ENCODE measurements at places on chromosomes 7 and 10.

DNA sequence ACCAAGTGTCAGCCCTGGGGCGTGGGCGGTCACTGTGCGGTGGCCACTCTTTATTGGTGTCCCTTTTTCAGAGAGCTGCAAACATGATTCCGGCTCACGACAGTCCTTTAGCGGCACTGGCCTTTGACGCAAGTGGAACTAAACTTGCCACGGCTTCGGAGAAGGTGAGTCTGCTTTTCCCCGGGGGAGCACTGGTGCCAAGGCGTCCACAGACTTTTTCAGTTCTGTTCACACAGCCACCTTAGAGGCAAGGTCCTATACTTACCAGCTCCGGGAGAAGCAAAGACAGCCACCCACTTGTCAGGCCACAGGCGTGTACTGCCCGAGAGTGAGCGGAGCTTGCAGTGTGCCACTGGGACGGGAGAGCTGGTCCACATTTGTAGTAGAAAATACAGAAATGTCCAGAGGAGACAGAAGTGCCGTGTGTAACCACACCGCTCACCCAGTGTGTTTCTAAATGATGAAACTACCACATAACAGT, 27.9 kb downstream of the WIPI2 start:
- DNase-seq, result no peak

DNA sequence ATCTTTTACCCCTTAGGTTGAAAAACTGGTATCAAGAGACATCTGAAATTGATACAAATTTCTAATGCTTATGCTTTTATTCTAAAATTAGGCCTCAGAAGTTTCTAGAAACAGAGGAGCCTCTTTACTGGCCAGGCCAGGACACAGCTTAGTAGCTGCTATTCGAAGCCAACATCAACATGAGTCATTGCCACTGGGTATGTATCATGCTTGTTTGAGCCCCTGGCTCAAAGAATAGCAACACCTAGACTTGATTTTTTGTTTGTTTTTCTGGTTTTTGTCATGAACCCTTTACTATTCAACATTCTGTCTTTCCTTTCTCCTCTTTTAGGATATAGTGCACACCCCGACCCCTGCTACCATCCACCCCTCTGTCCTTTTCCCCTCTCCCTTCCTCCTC, 90.9 kb upstream of the STK17A start:
- no peak for DNase-seq

- no peak for DNase-seq
These were observed 2.5 kb upstream of the MACC1 start for GRCh38 chr7:20219446-20220292.

DNA sequence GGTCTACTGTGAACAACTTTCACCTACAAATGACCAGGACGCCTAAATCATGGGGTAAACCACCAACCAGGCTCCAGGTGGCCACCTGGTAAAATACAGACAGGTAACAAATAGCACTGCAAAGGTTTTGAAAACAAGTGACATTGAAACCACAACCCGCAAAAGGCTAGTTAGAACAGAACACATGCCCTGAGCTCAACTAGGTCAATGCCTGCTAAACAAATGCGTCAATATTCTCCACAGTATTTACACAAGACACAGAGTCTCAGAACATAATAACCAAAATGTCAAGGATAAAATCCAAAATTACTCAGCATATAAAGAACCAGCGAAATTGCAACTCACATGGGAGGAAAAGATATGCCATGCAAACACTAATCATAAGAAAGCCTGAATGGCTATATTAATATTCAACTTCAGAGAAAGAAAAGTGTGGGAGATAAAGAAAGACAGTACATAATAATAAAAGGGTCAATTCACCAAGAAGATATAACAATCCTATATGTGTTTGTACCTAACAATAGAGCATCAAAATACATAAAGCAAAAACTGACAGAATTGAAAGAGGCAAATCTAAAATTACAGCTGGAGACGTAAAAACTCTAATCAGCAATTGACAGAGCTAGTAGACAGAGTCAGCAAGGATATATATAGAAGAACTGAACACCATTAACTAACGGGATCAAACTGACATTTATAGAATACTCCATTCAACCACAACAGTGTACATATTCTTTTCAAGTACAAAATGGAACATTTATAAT, 47.6 kb downstream of the SMURF1 start:
- DNase-seq, result no peak

DNA sequence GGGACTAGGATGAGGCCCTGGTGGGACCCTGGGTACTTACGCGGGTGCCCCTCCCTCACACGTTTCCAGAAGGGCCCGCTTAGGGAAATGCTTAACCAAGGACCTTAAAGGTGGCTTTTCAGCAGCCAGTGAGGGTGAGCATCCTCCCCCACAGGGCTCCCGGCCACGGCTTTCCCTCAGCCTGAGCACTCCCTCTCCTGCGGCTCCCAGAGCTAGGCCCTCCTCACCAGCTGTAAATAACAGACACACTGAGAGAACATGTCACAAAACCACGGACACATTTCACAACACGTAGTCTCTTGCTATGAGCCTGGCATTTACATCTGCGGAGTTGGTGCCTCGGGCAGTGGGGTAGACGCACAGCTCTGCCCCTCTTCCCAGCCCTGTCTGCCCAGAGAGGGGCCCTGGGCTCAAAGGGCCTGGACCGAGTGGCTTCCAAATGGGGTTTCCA, 25.2 kb downstream of the GRID1 start:
- DNase-seq, result no peak

- no peak for DNase-seq
These were observed 13.8 kb downstream of the MRPL32 start for GRCh38 chr7:42945821-42946626.

DNA sequence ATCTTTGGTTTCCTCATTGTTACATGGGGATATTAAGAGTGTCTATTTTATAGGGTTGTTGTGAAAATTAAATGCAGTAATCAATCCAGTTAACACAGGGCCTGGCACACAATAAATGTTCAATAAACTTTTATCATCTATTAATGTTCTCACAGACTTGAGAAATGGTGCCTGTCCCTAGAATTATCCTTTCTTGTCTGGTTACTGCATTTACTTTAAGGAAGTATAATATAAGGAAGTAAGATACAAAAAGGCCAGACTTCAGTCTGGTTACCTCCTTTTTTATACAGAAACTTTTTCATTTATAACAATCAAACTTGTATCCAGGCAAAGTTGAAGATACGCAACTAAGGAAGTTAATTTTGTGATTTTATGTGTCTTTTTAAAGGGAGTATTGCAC, 117.0 kb downstream of the LHFPL3 start:
- DNase-seq, result no peak

- DNase-seq, result no peak
These were observed 22.2 kb downstream of the TYW1B start for GRCh38 chr7:72805526-72806494.

- DNase-seq, result no peak
These were observed 278.1 kb downstream of the WDR11 start for GRCh38 chr10:121129266-121129665.

- DNase-seq, result no peak
These were observed 87.1 kb downstream of the SAMD9 start for GRCh38 chr7:93030605-93031225.

DNA sequence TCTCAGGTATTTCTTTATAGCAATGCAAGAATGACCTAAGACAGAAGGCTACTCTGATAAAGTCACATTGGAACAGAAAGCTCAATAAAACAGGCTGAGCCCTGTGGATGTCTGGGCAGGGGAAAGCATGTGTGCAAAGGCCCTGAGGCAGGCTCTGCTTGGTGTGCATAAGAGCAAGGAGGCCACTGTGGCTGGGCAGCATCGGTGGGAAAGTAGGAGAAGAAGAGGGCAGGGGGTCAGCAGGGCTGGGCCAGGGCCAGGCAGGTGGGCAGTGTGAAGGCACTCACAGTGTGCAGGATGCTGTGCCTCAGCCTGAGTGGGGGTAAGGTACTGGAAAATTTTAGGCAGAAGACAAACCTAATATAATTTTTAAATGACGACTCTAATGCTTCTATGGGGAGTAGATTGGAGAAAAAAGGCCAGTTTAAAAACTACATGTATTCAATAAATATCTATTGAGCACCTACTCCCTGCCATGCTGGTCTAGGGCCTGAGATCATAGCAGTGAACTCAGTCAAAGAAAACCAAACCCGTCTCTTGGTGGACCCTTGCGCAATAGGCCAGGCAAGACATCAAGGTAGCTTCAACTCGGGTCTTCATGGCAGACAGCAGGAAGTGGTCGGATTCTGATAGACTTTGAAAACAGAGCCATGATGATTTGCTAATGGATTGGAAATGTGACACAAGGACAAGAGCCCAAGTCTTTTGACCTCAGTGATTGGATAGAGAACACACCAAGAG, 572.3 kb downstream of the TCERG1L start:
- no peak for DNase-seq

DNA sequence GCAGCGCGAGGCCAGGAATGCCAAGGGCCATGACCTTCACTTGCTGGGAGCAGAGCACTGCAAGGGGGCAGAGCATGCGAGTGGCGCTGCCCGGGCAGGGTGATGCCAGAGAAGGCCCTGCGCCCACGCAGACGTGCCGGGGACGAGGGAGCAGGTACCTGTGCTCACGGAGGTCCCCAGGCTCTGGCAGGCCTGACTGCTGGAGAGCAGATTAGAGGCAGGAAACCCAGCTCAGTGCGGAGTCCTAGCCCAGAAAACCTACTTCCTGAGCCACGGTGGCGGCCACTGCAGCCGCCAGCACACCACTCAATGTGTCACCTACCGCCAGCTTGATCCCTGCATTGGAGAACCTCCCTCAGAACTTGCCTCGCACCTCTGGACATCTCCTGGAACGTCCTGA, 148.4 kb downstream of the MAD1L1 start:
- DNase-seq, result no peak

DNA sequence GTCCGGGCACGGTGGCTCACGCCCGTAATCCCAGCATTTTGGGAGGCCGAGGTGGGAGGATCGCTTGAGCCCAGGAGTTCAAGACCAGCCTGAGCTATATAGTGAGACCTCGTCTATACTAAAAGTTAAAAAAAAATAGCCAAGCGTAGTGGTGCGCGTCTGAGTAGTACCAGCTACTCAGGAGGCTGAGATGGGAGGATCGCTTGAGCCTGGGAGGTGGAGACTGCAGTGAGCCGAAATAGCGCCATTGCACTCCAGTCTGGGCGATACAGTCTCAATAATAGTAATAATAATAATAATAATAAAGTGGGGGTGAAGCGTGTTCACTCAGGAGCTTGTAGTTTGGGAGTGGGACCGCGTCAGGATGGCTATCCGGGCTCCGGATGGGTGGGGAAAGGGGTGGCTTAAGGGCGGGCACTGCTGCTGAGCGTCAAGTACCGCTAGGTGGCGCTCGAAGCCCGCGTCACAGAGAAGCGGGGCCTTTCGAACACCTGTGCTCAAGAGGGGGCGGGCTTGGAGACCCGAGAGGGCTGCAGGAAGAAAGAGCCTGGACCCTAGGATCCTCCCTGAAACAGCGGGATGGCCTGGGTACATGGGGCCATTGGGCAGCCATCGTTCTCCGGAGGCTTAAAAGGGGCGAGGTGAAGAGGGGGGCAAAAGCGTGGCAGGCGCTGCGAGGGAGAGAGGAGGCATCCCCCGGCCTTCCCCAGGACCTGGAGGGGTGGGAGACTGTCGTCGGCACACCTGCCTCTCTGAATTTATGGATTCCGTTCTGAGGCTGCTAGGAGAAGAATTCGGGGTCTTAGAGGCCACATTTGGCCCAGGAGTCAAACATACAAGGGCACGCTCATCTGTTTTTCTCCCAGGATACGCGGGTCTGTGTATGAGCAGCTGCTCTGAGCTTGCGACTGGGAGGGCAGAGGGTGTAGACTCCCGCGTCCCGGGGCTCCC, 14.5 kb downstream of the LBX1 start:
- no peak for DNase-seq

DNA sequence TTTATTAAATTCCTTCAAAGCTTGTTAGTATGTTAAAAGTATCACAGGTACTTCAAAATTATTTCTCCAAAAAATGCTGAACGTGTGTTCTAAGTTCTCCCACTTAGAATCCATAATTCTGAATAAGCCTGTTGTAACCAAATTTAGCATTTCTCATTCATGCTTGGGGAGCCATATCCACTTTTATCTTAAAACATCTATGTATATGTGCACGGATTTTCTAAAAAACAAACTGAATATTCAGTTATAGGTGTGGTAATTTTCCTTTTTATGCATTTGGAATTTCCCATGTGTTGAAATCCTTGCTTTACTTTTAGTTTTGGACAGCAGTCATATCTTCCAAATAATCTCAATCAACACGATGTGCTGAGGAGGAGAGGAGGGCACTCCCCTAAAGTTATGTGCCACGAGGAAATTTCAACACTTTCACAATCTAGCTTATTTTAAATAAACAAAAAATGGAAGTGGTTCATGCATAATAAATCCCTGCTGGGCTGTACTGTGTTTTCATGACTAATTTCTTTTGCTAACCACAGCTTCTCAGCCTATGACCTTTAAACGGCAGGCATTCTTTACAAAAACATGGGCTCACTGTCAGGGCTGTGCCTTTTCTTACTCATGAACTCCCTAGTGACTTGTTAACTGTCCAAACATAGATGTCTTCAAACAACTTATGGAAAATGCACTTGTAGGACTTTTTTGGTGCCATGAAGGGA, 380.3 kb upstream of the SEMA3C start:
- no peak for DNase-seq

DNA sequence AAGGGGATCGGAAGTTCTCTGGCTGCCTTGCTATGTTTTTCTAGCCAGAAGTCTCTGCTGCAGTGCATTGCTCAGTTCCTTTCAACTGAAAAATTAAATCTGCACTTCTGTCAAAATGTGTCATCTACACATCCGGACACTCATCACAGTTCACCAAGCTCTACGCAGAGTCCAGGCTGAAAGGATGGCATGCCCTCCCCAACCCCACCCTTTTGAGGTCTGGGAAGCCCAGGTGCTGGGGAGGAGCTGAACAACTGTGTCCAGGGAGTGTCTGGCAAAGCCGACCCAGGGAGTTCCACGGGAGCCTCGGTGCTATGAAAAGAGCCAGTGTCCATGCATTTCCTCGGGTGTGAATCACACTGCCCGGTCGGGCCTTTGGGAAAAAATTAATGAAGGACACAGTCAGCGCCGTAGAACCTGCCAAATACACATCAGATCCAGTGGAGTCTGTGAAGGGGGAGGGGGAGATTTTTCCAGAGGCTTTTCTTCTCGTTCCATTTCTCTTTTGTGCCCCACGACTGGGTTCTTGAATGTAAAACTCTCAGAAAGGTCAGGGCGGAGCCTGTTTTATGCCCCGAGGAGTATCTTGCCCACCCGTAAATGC, 757 bp upstream of the PALS2 start:
- no peak for DNase-seq

- DNase-seq, result no peak
These were observed 33.8 kb downstream of the PFKFB3 start for GRCh38 chr10:6236349-6237198.

- DNase-seq, result no peak
These were observed 236.6 kb downstream of the CDK14 start for GRCh38 chr7:90832726-90833125.

DNA sequence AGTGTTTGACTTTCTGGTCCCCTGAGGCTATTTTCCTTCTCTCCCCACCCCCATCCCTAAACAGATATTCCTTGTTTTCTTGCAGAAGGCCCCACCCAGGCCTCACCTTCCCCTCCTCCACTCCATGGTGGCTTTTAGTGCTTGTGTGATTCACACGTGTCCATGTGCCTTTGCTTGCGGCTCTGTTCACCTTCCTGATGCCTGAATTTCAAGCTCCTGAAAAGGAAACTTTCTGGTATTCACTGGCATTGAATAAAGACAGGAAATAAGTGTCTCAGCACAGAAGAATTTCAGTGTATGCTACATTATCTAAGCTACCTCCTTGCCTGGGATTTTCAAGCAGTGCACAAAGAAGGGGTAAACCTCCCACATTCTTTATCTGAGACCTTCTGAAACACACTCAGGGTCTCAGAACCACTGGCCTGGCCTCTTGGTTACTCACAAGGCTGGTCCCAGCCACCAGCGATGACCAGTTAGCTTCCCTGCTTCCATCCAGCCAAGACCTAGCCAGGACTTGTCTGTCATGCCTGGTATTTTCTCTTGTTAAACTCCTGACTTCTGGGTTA, 17.2 kb upstream of the UBE2H start:
- no peak for DNase-seq

GRCh38 chr7:96589038-96589437, 120.6 kb downstream of the SEM1 start:
- no peak for DNase-seq

Data from cortex of kidney (tissue), 1 donor.